ENCODE measurements at places on chromosomes 11 and 22.

GRCh38 chr22:47126344-47126811 is 363.9 kb downstream of the TBC1D22A start:
- no peak for DNase-seq

DNA sequence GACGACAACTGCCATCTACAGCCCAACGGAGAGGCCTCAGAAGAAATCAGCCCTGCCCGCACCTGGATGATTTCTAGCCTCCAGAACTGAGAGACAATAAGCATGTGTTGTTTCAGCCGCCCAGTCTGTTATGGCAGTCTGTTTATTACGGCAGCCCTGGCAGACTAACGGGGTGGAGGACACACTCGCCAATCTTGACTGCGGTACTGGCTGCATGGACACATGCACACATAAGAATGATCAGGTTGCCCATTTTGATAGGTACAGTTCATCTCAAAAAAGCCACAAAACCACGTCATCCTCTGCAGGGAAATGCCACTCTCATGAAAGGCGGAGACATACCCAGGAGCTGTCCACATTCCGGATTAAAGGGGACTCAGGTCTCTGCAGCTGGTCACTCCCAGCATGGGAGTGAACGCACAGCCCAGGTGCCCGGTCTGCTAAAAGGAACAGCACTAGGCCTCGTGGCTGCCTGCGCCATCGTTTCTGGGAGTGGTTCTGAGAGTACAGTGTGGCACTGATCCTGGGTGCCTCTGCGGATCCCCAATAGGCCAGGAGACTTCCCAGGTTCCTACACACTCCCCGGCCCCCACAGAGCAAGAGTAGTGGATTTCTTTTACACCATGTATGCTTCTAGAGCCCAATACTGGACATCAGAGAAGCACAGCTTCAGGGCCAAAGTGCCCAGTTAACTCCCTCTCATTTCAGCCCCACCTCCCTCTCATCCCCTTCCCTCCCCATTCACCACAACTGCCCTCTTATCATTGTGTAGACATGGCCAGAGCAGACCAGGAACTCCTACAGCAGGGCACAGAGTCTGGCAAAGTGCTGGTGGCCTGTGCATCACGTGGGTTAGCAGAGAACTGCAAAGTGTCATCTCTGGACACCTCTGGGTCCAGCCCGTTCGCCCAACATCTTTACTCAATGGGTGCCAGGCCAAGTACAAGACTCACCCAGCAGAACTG is 11.7 kb upstream of the COMT start:
- no peak for DNase-seq

DNA sequence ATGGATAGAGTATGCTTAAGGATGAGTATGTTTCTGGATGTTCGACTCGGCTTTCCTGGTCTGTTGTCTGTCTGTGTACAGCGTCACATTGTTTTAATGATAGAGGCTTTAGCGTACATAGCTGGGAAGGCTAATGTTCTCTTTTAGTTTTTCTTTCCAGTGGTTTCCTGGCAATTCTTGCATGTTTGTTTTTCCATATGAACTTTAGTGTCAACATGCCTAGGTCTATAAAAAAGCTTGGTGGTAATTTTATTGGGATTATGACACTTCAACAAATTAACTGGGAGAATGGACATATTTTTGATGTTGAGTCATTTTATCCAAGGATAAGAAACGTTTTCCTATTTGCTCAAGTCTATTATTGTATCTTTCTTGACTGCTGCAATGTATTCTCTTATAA is 17.6 kb downstream of the F2 start:
- DNase-seq = no peak

- DNase-seq = no peak
Measured at GRCh38 chr22:40408718-40409612, 38.6 kb downstream of the SGSM3 start.

DNA sequence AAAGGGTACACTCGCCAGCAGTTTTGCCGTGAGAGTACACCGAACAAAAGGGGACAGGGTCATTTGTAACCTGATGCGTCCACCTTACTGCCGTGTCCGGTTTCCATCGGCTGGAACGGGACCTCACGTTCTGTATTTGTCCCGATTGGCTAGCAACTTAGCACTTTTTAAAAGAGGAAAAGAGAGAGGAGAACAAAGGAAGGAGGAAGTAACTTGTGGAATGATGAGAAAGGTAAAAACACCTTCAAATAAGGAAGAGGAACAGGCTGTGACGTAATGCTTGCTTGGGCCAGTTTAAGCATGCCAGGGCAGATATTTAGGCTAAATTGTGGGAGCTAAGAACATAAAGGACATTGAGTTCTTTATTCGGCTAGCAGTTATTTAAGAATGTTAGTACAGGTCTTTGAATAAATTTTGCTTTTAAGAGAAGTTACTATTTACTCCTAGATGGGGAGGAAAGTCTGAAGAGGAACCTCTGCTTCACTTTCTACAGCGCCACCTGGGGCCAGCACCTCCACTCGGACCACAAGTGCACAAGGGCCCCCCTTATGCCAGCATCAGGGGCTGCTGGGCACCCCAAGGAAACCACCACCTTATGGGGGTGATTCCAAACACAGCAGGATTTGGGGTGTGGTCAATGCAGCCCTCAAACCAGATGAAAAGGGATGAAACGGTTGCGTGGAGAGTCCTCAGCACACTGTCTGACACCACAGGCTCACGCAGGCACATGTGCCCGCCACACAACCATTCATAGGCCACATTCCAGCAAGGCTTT is 5.8 kb downstream of the ARSA start:
- DNase-seq = peak; percentile 40

DNA sequence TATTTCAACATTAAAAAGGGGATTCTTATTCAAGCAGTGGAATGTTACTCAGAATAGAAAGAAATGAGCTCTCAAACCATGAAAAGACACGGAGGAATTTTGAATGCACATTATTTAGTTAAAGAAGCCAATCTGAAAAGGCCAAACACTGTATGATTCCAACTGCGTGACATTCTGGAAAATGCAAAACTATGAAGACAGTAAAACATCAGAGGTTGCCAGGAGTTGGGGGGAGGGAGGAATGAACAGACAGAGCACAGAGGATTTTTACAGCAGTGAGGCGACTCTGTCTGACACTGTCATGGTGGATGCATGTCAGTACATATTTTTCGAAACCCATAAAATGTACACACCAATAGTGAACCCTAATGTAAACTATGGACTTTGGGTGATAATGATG is 22.9 kb upstream of the THY1 start:
- DNase-seq = no peak

- DNase-seq = no peak
Measured at GRCh38 chr11:7567311-7567710, 53.5 kb downstream of the PPFIBP2 start.

DNA sequence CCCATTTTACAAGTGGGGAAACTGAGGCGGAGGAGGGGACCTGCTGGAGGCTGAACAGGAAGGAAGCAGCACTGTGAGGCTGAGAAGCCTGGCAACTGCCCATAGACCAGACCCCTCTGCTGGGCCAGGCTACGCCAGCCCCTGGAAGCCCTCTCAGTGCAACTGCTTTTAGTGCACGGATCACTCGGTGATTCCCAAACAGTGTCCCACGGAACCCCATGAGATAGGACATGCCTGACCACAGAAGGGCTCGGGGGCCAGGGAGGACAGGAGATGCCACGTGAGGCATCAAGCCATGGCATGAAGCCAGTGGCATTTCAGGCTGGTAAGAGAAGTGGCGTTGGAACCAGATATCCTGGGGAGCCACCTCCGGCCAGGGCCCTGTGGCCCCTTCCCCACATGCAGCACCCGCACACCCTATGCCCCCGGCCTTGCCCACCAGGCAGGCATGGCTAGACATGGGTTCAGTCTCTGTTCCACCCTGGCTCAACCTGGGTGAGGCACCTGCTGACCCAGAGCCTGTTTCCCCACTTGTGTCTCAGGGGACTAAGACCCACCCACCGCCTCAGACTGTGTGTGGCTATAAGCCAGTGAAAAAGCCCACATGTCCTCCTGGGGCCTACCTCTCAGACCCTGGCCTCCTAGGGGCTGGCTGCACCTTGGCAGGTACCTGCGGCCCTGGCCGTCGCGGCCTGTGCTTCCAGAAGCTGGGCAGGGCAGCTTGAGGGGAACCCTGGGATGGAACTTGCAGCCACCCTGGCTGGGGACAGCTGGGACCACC is 84.1 kb downstream of the WNT7B start:
- DNase-seq = no peak

DNA sequence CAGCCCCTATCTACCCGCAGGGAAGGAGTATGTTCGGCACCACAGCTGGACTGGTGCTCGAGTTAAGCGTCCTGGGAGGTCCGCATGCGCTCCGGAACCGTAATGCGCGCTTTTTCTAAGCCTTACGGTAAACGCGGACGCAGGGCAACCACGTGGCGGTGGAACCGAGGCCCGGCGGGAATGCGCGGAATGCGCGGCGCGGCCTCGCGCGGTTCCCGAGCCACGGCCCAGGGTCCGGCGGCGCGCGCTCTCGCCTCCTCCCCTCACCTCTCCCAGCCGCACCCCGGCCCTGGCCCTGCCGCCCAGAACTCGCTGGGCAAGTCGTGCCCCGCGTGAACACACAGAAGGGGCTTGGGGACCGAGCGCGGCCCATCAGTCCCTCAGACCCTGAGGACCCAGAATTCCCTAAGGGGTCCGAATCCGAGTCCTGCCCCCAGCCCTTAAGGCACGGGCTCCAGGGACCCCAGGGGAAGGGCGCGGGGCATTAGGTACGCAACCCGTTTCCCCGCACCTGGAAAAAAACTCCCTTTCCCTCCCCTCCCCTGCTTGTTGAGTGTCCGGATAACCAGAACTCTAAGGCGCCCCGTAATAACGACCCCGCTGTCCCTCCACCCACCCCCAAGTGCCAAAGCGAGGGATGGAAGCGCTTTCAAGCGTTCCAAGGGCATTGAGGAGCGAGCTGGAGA is 4.3 kb upstream of the CCND1 start:
- DNase-seq = no peak

- no peak for DNase-seq
Measured at GRCh38 chr11:27735281-27735680, 35.0 kb upstream of the BDNF start.

- DNase-seq = peak; percentile 0
Measured at GRCh38 chr11:26743622-26744021, 21.8 kb upstream of the SLC5A12 start.

- DNase-seq = no peak
Measured at GRCh38 chr11:111413849-111414248, 34.8 kb upstream of the POU2AF1 start.
